ENCODE measurements at places on chromosomes 11 and 22.

DNA sequence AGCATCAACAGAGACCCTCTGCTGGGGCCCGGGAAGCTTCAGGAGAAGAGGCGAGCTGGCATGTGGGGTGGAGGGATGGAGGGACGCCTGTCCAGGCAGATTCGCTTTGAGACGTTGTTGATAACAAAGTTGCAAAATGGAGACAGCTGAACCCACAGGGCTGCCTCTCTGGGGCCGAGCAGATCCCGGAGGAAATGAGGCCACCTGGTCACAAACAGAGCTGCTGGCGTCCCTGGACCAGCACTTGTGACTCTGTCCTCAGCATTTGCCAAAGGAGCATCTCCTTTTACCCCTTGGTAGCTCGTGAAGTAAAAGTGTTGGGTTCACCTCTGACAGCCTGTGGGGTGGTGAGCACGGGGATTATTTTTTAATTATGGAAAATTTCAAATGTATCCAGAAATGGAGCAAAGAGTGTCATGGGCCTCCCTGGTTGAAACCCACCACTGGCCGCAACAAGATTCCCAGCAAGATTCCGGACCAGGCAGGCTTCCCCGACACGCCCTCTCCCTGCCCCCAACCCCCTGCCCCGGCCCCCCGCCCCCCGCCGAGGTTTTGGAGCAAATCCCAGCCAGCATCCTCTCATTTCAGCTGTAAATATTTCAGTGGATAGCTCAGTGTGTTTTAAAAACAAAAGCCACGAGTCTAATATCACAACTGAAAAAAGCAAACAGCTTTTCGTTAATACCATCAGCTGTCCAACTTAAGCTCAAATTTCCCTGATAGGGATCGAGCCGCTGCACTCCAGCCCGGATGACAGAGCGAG is 20.3 kb downstream of the GRAMD4 start:
- DNase-seq, result no peak

GRCh38 chr11:130865774-130866114 is 50.5 kb downstream of the SNX19 start:
- DNase-seq, result no peak

- peak; percentile 24 for DNase-seq
Observed at GRCh38 chr11:44596525-44597276, 31.2 kb downstream of the CD82 start.

DNA sequence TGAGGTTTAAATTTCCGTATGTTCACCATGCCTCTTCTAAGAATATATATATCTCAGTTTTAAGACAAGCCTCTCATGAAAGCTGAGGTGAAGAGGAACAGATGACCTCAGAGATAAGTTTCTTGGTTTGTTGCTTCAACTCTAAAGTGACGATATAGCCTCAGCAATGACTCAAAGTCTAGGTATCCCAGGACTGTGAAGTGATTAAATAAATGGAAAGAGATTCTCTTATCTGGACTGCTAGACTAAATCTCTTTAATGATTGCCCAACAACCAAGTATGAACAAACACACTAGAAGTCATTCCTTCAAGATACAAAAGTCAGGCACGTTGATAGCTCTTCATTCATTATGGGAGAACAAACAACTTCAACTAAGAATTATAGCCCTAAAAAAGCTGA is 15.3 kb downstream of the CADM1 start:
- DNase-seq, result no peak

- no peak for DNase-seq
Observed at GRCh38 chr11:3056296-3057068, 741 bp downstream of the CARS1 start.

GRCh38 chr22:29172216-29172615 is 33.5 kb upstream of the EMID1 start:
- no peak for DNase-seq

GRCh38 chr11:89125298-89125697 is 52.4 kb upstream of the TYR start:
- DNase-seq, result no peak

- no peak for DNase-seq
Observed at GRCh38 chr11:824942-825341, 2.8 kb upstream of the CRACR2B start.

GRCh38 chr11:113282898-113283437 is 31.4 kb upstream of the TTC12 start:
- no peak for DNase-seq

- DNase-seq, result no peak
Observed at GRCh38 chr22:36430863-36431262, 43.1 kb upstream of the MYH9 start.

DNA sequence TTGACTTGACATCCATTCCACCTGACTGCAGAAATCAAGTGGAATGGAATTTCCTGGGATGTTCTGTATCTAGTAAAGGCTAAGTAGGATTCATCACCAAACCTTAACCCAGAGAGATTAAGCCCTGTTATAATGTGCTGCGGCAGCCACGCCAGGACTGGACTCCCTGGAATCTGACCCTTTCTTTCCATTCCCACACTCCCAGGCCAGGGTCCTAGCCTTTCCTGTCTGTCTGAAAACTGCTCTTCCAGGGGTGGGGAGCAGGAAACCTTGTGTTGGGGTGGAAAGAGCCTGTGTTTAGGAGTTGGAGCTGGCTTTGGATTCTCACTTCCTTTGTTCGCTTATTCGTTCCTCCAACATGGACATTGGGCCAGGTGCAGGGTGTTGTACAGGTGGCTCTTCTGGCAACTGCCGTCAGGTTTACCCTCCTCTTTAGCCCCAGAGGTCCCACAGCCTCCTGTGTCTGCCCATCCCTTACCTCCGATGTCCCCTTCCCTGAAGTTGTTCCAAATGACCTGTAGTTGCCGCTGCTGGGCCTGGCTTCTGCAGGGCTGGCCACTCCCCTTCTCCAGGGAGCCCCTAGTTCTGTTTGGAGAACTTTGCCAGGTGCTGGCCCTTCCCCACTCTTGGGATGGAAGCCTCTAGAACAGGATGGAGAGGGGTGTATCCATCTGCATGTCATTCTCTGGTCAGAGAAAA is 20.5 kb upstream of the PARVB start:
- no peak for DNase-seq

DNA sequence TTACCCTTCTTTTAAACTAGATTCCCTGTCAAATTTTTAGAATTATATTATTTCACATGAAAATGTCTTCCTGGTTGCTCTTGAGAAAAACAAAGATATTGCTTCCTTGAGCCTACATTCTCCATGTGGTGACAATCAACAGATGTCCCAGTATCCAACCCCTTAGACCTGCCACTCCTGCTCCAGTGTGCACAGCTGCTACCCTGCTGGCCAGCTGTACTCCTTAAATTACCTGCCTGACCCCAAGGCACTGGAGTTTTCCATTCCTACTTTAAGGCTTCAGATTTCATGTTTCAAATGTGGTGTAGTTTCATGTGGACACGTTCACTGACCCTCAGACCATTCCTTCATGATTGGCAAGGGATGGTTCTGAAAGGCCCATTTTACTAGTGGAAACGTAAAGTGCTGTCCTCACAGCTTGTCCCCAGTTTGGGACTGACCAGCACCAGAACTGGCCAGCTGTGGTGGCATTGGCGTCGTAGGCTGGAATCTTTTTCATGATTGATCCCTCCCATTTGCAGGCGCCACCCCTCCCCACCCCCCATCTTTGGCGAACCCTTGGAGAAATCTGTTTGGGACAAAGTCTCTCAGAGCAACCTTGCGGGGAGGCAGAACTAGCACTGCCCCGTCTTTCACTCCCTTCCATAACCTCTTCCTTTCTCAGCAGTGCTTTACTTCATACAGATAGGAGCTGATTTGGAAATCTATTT is 123.5 kb downstream of the DBX1 start:
- no peak for DNase-seq

- no peak for DNase-seq
Observed at GRCh38 chr11:120539667-120540369, 28.3 kb downstream of the GRIK4 start.

DNA sequence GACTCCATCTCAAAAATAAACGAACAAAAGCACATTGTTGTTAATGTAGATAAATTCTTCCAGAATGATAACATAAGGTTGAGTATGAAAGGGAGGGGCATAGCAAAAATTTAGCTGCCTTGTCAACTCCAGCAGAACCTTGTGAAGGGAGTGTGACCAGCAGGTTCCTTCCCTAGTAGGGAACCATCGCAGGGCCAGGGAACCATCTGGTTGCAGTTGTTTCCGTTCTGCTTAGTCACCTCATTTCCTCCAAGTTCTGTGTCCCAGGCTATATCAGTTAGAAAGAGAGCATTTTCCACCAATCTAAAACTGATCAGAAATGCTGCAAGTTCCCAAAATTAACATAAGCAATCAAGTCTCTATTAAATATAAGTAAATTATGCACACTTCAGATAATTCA is 126.7 kb upstream of the BLID start:
- DNase-seq, result no peak

- DNase-seq, result no peak
Observed at GRCh38 chr11:98234698-98235097, 786.1 kb upstream of the CNTN5 start.

DNA sequence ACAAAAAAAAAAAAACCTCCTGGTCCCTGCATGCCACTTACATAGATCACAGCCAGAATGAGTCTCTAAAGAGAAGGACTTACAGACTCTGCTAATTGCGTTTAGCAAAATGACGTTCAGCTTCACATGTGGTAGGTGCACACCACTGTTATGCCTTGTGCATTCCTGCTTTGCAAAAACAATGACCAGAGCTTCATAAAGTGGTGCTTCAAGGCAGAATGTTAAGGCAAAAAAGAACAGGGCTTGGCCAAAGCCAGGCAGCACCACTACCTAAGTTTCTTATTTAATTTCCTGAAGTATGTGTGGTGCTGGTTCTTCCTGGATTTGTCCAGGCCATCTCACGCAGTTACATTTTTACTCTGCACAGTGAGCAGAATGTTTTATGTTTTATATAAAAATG is 85.2 kb downstream of the GALNT18 start:
- DNase-seq, result no peak

GRCh38 chr22:42342426-42343120 is 72.1 kb upstream of the TCF20 start:
- DNase-seq, result no peak

DNA sequence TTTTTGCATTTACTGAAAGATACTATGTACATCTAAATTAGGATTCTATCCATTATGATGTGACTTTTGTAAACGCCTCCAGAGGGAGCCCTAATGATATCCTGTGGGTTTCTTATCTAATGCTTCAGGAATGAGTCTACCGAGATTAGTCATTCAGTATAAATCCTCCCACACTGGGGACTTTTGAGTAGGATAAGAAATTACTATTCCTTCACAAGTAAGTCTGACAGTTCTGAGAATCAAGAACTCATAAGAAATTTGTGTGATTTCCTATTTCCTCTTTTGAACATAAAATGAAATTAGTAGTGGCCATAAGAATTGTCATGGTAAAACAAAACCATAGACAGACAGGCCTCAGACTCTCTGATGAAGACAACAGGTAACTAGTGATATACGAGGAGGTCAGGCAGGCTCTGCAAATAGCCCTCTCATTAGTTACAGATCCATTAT is 10.0 kb upstream of the OR5M1 start:
- DNase-seq, result no peak

DNA sequence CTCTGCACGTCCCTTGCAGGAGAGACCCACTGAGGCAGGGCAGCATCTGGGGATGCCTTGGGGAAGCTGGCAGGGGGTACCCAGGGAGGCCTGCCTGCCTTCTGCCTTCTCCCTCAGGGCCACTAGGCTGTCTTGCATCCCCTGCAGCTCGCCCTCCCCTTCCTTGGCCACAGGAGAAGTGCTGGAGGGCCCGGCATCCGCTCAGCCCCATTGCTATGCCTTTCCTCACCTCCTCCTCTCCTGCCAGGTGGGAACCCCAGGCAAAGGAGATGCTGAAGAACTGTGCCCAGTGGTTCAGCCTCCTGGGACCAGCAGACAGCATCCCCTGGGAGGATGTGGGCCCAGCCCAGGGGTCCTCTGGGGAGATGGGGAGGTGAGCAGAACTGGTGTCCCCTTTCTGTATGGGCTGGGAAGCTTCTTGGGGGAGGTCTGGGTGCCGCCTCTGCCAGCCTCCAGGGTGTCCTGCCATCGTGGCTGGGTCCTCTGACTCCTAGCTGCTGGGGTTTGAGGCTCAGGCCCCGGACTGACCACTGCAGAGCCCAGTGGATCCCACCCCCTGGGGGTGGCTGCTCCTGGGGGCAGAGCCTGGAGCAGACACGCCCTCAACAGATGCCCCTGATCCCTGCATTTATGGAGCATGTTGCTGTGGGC is 20.6 kb downstream of the MRGPRG start:
- no peak for DNase-seq

- no peak for DNase-seq
Observed at GRCh38 chr11:114064216-114064615, 4.7 kb downstream of the ZBTB16 start.

- no peak for DNase-seq
Observed at GRCh38 chr11:103322821-103323220, 213.6 kb downstream of the DYNC2H1 start.

DNA sequence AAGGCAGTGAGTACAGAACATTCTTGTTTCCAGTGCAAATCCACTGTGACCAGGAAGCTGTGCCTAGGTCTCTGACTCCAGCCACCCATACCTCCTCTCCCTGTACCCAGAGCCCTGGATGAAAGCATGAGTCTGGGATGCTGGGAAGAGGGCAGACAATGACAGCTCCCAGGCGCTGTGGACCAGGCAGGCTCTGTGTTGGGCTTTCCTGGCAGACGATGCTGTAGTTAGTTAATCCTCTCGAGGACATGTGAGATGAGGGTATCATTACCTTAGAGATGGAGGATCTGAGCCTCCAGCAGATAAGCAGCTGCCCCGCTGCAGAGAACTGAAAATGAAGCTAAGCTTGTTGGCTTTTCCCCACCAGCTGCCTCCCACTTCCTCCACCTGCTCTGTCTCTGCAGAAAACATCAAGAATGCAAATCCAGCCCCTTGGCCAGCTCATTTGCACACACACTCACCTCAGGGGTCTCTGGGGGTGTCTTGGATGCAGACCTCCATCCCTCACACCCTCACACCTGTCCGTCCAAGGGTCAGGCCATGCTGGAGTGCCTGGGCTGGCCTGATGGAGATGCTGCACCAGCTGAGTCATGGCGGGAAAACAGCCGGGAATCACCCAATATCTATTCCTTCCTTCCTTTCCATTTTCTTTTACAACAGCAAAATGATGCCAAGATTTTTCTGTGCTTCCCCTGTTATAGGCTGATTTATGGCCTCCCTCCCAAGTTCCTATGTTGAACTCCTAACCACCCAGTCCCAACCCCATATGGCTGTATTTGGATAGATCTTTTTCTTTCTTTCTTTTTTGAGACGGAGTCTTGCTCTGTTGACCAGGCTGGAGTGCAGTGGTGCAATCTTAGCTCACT is 94.9 kb upstream of the SEPTIN5 start:
- no peak for DNase-seq

DNA sequence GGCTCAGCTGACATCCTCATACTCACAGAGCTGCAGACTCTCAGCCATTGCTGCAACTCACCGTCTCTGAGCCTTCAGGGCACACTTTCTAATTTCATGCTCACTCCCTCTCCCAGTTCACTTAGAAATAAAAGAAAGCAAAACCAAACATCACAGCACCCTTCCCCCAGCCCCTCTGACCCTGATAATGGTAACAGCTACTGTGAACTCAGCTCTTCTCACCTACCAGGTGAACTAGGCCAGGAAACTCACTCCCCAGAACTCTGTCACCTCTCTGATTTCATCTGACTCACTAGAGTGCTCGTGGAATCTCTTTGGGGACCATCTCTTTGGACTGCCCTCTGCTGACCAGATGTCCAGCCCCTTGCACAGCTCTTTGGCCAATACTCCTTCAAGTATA is 14.5 kb upstream of the PARVA start:
- DNase-seq, result no peak

GRCh38 chr11:88193278-88193677 is 18.0 kb upstream of the RAB38 start:
- no peak for DNase-seq

- no peak for DNase-seq
Observed at GRCh38 chr11:34274712-34275398, 83.0 kb downstream of the ABTB2 start.

Measured in stimulated activated CD8-positive, alpha-beta memory T cell treated with anti-CD3 and anti-CD28 coated beads, Interleukin-15, amount 100 ng/mL, for 24 hours (primary cell).